ENCODE measurements at places on chromosomes 7 and 10.
A peak's percentile ranks its signal among the peaks of the same experiment; 100 is the strongest.

- DNase-seq: no peak
Measured at GRCh38 chr7:145263886-145264285, 428.0 kb upstream of the TPK1 start.

GRCh38 chr10:116827214-116827671, 22.1 kb upstream of the ENO4 start:
- DNase-seq: no peak

DNA sequence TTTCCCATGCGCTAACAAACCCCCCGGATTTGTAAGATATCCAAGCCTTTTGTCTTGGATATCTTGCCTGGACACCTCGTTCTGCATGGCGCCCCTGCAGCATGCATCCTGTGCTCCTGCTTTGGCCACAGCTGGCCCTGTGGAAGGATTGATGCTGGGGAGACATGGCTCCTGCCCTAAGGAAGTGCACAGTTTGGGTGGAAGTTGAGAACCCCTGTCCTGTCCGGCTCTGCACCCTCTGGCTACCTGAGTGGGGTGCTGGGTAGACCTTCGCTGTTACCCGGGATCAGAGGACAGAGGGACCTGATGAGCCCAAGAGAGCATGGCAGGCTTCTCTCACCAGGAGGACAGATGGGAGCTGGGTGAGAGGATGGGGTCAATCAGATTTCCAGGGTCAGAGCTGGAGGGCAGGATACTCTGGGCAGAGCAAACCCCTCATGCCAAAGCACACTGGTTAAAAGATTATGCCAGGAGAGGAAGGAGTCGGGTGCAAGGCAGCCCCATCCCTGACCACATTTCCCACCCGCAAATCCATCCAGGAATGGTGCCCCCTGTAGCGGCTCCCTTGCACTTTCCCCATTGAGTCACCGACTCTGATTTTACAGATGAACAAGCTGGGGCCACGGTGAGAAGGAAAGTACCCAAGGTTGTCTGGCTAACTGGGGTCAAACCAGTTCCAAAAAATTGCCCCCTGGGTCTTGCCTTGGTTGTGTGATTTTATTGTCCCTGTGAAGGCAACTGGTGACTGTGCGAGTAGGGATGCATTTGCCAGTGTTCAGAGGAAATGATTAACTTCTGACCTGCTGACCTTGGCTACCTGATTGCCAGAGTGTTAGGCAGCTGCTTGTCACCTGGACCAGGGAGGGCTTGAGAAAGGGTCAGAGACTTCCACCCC, 290.1 kb upstream of the ZMIZ1 start:
- no peak for DNase-seq

DNA sequence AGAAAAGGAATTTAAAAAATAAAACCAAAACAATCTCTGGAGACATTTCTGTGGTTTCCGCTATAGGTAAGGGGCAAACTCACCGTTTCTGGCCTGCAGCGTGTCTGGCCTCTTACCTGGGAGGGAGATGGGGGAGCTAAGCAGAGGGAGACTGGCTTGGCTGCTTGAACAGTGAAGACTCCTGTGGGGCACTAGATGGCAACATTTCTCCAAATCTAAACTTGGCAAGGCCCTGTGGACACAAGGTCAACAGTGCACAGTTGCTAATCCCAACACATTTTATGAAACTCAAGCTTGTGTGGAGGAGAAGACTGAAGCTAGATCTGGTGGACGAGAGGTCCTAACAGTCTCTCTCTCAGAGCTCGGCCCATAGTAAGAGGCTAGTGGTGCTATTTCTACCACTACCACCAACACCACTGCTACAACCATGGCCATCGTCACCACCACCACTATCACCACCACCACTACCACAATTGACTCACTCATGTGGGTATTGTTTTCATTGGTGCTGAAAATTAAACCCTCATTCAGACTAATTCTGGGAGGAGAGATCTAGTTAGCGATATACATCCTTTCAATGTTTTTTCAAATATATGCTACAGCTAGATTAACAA, 28.4 kb upstream of the CDHR3 start:
- peak; percentile 53 for DNase-seq

- DNase-seq: no peak
Measured at GRCh38 chr10:49133706-49134248, at the start of gene FAM170B. FAM170B (minus strand) TSS chr10:49134021; CDS start chr10:49133918, 103 bp downstream.

DNA sequence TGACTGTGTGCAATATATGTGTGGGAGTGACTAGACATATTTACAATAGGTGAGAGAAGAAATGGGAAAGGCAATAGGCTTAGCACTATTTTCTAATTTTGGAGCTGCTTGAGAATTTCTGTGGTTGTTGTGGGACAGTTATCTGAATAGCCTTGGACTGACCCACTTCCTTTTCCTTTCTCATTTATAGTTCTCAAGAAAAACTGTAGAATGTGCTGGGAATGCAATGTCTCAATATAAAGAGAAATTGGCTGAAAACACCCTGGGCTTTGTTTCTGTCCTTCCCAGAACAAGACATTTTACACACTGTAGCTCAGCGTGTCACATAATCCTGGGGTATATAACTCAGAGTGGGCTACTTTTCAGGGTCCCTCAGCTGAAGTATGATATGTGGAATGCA, 153.0 kb upstream of the RHOBTB1 start:
- DNase-seq: no peak

DNA sequence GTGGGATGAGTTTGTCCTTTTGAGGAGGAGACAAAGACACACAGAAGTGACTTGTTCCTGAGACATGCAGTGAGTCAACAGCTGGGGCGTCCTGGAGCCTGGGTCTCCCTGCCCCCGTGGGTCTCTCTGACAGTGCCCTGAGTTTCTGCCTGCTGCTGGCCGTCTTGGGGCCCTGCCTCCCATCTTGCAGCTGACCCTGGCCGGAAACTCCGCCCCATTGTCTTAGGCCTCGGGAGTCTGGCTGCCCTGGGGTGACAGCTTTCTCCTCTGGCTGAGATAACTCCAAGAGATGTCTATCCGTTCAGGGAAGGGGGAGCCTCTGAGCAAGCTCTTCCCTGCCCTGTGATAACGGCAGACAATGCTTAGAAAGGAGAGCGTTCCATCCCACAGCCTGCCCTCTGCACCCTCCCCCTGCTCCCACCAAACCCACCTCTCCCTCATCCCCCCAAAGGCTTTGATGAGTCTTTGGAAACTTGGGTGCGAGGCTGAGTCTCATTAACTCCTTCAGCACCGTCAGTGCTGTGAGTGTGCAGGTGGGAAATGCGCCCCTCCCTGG, 69.5 kb upstream of the PODXL start:
- DNase-seq: peak; percentile 94

DNA sequence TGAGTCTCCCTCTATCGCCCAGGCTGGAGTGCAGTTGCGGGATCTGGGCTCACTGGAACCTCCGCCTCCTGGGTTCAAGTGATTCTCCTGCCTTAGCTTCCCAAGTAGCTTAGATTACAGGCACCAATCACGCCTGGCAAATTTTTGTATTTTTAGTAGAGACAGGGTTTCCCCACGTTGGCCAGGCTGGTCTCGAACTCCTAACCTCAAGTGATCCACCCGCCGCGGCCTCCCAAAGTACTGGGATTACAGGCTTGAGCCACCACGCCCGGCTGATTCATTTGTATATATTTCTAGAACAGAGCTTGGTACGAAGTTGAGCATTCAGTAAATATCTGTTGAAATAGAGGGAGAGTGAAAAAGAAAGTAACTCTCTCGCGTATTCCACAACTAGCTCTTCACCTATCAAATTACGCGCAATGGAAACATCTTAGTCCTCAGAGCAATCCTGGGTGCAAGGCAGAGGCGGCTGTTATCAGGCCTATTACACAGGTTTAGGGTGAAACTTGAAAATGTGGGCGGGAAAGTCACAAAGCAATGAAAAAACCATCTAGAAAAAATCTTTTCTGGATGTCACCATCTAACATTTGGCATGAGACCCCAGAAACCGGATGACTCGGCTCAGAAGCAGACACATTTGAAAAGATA, 707 bp upstream of the GHITM start:
- no peak for DNase-seq

GRCh38 chr10:77768039-77768438, 130.4 kb upstream of the KCNMA1 start:
- DNase-seq: no peak

GRCh38 chr7:8443576-8444467, 10.4 kb downstream of the NXPH1 start:
- DNase-seq: no peak

- no peak for DNase-seq
Measured at GRCh38 chr7:28533267-28533666, 120.9 kb downstream of the CREB5 start.

DNA sequence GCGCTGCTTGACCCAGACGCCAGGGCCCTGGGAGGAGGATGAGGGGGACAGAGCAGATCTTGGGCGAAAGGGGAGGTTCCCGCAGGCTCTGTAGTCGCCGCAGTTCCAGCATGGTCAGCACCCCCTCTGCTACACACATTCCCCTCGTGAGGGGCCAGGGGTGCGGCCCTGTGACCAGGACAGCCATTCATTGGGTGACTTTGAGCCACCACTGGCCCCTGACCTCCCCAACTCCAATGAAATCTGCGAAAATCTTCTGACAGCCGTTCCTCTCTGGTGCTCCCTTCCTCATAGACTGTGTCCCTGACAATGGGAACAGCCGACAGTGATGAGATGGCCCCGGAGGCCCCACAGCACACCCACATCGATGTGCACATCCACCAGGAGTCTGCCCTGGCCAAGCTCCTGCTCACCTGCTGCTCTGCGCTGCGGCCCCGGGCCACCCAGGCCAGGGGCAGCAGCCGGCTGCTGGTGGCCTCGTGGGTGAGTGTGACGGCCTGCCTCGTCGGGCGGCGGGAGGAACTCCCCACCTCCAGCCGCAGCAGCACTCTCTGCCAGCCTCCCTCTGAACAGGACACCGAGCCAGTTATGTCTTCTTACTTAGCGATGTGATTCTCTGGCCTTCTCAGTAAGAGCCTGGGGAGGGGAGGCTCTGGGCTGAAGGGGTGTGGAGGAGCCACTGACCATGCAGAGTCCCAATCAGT, 825 bp downstream of the TMEM176A start:
- DNase-seq: no peak

DNA sequence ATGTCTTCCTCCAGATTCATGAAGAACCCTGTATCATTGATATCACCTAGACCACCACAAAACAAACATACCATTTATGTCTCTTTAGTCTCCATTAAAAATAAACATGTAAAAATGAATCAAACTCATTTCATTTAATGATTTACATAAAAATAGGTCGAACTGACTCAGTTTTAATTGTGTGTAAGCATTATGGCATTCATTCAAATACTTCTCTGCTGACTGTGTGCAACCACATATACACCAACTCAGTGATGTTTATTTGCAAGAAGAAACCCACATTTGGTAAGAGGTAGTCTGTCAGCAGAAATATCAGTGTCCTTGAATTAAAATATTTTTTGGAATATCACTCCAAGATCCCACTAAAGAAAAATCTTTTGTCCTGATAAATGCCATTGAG, 30.5 kb downstream of the ABCB1 start:
- peak; percentile 58 for DNase-seq

Measured in Daoy (cell line).